GM12864 (cell line): ENCODE measurements at places on chromosomes 16 and 17.

DNA sequence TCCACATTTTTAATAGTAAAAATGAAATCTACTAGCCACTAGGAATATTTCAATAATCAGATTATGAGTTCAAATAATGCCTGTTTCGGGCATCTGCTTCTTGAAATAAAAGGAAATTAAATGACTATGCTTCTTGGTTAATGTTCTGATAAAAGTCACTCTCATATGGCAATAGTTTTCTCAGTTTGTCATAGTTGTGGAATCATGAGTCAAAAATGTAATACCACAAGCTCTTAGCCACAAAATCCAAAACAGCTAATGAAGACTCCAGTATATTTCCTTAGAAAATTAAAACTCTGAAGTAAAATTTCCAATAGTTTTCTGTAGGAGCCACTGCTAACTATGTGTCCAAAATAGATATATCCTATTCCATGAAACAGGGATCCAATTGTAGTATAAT is 676.3 kb upstream of the CDH8 start:
- no peak for DNase-seq

DNA sequence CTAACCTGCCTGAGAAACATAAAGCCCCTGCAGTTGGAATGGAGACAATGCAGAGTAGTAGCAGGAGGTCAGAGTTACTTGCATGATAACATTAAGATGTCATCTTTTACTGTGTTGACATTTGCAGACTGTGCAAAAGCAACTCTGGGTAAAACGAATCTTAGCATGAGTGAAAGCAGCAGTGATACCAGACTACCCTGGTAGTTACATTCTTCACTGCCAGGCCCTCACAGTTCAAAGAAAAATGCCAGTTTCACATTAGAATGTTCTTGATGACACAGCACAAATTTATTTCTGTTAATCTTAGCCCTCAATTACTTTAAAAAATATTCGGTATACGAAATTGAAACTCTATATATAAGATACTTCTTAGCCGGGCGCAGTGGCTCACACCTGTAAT is 12.2 kb downstream of the MPHOSPH6 start:
- DNase-seq, result no peak

DNA sequence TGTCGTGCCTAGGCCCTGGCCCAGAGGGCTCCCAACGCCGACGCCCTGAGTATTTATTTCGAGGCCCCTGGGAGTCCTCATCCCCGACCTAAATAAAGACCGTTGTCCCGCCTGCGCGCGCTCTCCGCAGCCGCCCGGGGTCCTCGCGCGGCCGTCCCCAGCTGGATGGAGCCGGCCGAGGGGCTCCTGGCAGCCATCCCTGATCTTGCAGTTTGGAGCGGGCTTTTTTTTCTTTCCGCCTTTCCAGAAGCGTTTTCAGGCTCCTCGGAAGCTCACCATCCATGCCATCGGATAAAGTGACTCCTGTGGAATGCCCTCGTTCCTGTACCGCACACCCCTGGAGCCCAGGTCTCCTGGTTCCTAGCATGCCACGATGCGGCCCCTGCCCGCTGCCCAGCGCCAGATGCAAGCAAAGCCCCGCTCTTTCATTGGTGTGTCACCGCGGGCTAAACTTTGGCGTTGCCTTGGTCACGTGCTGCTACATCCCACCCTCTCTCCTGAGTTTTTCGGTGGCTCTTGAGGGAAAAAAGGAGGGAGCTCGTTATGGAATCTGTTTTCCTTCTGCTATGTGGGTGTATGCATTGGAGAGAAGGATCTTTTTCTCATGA is 716 bp downstream of the TMEM94 start:
- DNase-seq, result no peak

- DNase-seq, result no peak
Observed at GRCh38 chr16:80666378-80667250, 125.8 kb downstream of the DYNLRB2 start.

GRCh38 chr16:19380328-19380727 is 37.4 kb upstream of the TMC5 start:
- no peak for DNase-seq

DNA sequence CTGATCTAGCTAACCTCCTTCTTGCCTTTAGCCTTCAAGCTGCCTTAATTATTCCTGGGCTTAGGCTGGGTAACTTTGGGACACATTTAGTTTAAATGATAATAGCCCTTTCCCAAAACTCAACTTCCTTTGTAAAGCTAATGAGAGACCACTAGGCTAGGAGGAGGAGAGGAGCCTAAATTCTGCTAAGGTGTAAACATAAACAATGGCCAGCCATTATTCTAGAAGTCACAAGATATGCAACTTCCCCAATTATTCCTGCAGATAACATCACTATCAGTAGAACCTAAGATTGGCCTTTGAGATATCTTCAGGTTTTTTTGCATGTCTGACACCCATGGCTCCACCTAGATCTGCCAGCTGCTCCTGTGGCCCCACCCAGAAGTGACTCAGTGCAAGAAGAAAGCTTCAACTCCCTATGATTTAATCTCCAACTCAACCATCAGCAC is 131.2 kb upstream of the FAM20A start:
- no peak for DNase-seq

GRCh38 chr17:57706761-57707160 is 38.3 kb downstream of the CCDC182 start:
- no peak for DNase-seq

DNA sequence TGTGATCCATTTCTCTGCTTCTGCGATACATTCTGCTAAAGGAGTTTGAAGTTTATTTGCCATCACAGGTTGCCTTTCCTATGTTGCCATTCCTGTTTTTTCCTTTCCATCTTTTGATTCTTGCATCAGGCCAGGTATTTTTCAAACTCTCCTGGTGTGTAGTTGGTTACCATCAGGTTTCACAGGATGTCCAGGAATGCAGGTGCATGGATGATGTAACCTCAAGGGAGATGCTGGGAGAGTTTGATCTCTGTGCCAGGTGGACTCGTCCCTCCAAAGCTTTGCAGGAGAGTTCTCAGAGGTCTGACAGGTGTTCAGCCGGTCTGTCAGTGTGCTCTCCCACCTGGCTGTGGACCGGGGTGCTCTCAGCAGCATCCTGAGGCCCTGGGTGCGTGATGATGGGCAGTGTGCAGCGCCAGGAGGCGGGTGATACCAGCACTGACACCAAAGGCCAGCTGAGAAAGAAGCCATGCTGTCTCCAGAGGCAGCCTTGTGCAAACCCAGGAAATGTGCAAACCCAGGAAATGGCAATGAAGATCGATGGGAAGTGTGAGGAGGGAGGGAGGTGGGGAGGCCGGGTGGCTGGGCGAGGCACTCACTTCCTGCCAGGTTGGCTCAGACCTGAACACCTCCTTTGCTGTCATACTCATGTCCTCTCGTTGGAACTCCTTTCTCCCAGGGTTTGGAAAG is 1.7 kb downstream of the ATP2C2 start:
- DNase-seq, result no peak

DNA sequence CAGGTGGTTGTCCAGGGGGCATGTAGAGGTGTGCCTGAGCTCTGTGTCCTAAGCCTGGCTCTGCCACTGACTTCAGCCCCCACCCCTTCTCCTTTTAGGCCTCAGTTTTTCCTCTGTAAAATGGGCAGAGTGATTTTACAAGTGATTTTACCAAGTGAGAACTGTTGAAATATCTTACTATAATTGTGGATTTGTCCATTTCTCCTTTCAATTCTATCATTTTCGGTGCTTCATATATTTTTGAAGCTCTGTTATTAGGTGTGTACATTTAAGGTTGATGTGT is 21.7 kb upstream of the HOXB9 start:
- DNase-seq, result no peak

DNA sequence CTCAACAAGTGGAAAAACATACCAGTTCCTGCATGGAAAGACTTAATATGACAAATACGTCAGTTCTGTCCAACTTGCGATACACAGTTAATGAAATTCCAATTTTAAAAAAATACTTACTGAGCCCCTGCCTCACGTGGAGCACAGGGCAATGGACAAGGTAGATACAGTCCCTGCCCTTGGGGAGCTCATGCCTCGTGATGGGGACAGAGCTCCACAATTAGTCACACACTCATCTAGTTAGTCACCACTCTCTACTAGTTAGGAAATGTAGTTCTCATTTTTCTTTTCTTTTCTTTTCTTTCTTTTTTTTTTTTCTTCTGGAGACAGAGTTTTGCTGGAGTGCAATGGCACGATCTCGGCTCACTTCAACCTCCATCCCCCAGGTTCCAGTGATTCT is 74.7 kb upstream of the CDH5 start:
- DNase-seq, result no peak

DNA sequence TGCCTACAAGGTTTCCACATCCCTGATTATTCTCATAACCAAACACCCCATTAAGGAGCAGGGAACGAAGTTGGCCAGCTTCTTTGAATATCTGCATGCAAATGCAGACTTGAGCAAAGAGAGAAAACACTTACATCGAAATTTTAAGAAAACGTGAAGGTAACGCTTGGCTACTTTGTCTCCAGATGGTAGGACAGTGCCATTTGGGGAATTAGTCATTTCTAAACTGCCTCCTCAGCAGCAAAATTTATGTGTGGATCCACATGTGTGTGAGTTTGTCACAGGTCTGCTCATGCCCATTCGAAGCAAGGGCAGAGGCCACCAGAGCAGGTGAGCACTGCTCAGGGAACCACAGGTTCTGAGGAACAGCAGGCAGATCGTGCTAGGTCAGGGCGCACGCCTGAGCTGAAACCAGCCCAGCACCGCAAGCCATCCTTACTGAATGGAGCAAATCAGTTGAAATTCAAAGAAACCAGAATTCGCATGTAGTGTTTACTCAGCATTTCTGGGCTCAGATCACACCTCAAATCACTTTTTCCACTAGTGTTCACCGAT is 80.1 kb downstream of the SOCS1 start:
- peak; percentile 77 for DNase-seq

DNA sequence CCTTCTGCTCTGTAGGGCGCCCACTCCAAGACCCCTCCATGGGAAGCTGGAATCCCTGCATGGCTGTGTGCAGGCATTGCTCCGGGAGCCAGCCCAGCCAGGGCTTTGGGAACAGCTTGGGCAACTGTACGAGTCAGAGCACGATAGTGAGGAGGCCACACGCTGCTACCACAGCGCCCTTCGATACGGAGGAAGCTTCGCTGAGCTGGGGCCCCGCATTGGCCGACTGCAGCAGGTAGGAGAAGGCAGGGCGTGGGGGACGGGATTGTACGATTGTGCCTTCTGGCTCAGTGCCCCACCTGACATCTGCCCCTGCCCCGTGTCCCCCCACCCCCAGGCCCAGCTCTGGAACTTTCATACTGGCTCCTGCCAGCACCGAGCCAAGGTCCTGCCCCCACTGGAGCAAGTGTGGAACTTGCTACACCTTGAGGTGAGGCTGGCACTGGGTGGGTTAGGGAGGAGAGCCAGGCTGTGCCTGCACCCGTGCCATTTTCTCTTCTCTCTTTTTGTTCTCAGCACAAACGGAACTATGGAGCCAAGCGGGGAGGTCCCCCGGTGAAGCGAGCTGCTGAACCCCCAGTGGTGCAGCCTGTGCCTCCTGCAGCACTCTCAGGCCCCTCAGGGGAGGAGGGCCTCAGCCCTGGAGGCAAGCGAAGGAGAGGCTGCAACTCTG is 8.7 kb upstream of the TMEM88 start:
- DNase-seq, result no peak

GRCh38 chr16:87949071-87949744 is 2.0 kb upstream of the BANP start:
- no peak for DNase-seq

DNA sequence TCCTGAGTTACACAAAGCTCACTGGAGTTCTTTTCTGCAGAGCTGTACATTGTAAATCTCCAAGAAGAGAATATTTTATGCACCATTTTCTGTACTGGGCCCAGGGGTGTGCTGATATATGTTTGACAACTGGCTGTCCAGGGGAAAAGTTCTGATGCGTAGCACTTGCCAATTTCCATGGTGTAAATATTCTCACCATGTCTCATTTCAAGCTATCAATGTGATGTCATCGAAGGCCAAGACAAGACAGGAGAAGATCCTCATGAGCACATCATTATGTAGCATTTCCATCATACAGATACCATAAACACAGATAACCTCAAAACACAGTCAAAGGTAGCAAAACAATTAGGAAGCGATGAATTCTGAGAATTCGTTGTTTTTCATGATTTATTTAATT is 18.9 kb downstream of the CDH5 start:
- DNase-seq, result no peak

GRCh38 chr16:72442385-72443158 is 270.6 kb upstream of the PMFBP1 start:
- DNase-seq, result no peak

- no peak for DNase-seq
Observed at GRCh38 chr17:71360301-71360700, 760.5 kb upstream of the SOX9 start.

DNA sequence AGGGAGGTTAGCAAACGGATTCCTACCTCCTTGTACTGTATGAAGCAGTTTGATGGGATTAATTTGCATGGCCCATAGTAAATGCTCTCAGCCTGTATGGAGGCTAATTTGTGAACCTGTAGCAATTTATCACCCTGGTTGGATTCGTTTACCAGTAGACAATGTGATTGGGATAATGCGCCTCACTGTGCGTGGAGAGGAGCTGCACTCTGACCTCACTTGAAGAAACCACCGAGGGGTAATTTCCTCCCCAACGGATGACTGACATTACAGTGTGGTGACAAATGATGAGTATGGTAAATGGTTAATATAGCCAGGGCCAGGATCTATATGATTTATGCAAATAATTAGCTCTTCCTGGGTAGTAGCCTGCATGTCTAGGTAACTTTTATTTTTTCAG is 479.1 kb upstream of the RBFOX1 start:
- DNase-seq, result no peak

DNA sequence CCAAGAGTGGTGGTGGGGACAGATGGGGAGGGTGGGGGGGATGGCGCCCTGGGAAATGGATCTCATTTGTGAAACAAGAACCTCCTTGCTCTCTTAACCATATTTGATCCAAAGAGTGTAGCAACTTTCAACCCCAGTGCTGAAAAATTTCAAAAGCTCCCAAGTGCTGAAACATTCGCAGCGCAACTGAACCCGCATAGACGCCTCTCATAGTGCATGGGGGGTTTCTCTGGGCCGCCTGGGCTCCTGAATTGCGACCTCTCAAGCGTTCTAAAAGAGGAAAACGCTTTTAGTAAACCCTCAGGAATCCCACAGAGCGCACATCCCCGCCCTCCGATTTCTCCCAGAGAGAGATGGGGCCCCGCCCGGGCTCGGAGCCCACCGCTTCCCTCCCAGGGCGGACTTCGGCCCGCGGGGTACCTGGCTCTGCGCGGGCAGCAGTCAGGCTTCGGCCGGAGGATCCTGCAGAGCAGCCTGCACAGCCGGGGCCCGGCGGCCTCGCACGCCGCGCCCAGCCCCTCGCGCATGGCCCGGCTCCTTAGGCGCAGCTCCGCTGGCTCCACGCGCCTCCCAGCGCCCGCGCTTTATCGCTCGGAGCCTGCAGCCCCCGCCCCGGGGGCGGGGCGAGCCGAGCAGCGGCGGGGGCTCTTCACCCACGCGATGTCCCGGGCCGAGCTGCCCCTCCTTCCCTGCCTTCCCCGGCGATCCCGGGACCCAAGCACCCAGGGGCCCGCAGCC is 7.0 kb downstream of the NOS2 start:
- no peak for DNase-seq

GRCh38 chr17:55448681-55449080 is 27.0 kb upstream of the MMD start:
- DNase-seq, result no peak

GRCh38 chr16:68074850-68075555 is 10.2 kb upstream of the NFATC3 start:
- DNase-seq, result peak; percentile 83
